Sigmoid colon (tissue), 7 donors: ENCODE measurements at places on chromosomes 5 and 9. TPM values are rescaled to one million over a fixed set of nuclear protein-coding genes. Genes with fewer than 3 reads are reported as not detected.

- H3K36me3 ChIP-seq: no peaks in the 10 kb centered on the region
- H3K27ac ChIP-seq: peak overlapping the region; percentile 84
- no peak overlapping the region for H3K4me3 ChIP-seq
- H3K4me1 ChIP-seq: peaks cover 89% of the 10 kb centered on the region
- no peaks in the 10 kb centered on the region for H3K27me3 ChIP-seq
Observed at GRCh38 chr5:173472164-173472563, 143.9 kb upstream of the STC2 start.

GRCh38 chr5:96404191-96404867 lies 28.7 kb downstream of the PCSK1 start:
- no peak for DNase-seq
- H3K4me1 ChIP-seq: no peaks in the 10 kb centered on the region
- no peaks in the 10 kb centered on the region for H3K36me3 ChIP-seq
- H3K27me3 ChIP-seq: no peaks in the 10 kb centered on the region
- H3K4me3 ChIP-seq: no peak overlapping the region

ST6GALNAC4 gene
- 27.7 TPM for total RNA-seq

- no peak for DNase-seq
- no peak overlapping the region for H3K4me3 ChIP-seq
- no peaks in the 10 kb centered on the region for H3K36me3 ChIP-seq
- H3K4me1 ChIP-seq: no peaks in the 10 kb centered on the region
- no peak overlapping the region for H3K27ac ChIP-seq
Observed at GRCh38 chr9:114691046-114691955, 9.3 kb upstream of the TEX48 start.

DDX46 gene
- total RNA-seq: 35.9 TPM

GRCh38 chr9:120344230-120344629 lies 235.7 kb downstream of the CDK5RAP2 start:
- H3K27ac ChIP-seq: no peak overlapping the region
- H3K4me1 ChIP-seq: no peaks in the 10 kb centered on the region
- no peaks in the 10 kb centered on the region for H3K36me3 ChIP-seq
- no peak for DNase-seq

DNA sequence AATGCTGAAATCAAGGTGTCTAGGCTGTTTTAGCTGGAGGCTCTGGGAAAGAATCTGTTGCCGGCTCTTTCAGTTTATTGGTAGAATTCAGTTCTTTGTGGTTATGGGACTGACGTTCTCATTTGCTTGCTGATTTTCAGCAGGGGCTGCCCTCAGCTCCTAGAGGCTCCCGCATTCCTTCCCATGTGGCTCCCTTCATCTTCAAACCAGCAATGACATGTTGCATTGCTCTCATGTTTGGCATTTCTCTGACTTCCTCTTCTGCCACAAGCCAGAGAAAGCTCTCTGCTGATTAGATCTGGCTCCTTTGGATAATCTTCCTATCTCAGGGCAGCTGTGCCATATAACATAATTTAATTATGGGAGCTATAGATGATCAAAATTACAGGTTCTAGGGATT lies 360.3 kb downstream of the LRRC70 start:
- H3K4me1 ChIP-seq: peaks cover 15% of the 10 kb centered on the region
- no peak overlapping the region for H3K27ac ChIP-seq
- H3K27me3 ChIP-seq: no peaks in the 10 kb centered on the region
- H3K36me3 ChIP-seq: no peaks in the 10 kb centered on the region
- DNase-seq: no peak
- H3K4me3 ChIP-seq: no peak overlapping the region

DNA sequence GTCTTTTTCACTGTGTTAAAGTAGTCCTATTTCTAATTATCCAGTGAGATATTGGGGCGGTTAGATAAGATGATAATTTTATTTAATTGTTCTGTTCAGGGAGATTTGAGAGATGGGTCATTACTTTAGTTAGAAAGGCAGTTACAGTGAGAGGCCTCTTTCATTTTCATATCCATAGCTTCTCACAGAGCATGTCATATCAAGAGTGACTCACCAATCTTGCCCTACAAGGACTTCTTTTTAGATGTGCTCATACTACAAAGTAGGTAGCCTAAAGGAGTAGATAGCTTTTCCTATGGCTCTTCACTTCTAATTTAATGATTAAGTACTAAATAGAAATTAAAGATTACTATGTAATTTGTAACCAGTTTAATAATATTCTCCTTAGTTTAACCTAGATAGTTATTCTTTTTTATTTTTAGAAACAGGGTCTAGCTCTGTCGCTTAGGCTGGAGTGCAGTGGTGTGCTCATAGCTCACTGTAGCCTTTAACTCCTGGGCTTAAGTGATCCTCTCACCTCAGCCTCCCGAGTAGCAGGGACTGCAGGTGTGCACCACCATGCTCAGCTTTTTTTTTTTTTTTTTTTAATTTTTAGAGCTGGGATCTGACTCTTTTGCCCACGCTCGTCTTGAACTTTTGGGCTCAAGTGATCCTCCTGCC lies 71.0 kb downstream of the FER start:
- no peaks in the 10 kb centered on the region for H3K27me3 ChIP-seq
- DNase-seq: no peak
- H3K27ac ChIP-seq: no peak overlapping the region
- H3K4me3 ChIP-seq: no peak overlapping the region

DNA sequence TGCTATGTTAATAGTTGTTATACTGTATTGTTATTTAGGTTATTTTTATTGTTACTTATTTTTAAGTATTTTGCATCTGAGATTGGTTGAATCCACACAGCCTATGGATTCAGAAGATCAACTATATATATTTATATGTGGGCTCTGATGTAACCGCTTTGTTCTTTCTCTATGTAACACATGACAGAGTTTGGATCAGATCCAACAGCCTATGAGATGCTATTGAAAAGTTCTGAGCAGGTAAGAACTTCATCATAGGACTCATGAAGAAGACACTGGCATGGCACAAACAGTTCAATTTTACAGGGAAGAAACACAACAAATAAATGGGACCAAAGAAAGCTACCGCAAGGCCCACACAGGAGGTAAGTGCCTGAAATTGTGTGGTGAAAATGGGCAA lies 93.4 kb downstream of the GNAQ start:
- H3K27ac ChIP-seq: no peak overlapping the region
- no peaks in the 10 kb centered on the region for H3K36me3 ChIP-seq
- no peaks in the 10 kb centered on the region for H3K4me1 ChIP-seq
- no peaks in the 10 kb centered on the region for H3K27me3 ChIP-seq
- no peak for DNase-seq

RNF180 gene
- 16.6 TPM for total RNA-seq

DNA sequence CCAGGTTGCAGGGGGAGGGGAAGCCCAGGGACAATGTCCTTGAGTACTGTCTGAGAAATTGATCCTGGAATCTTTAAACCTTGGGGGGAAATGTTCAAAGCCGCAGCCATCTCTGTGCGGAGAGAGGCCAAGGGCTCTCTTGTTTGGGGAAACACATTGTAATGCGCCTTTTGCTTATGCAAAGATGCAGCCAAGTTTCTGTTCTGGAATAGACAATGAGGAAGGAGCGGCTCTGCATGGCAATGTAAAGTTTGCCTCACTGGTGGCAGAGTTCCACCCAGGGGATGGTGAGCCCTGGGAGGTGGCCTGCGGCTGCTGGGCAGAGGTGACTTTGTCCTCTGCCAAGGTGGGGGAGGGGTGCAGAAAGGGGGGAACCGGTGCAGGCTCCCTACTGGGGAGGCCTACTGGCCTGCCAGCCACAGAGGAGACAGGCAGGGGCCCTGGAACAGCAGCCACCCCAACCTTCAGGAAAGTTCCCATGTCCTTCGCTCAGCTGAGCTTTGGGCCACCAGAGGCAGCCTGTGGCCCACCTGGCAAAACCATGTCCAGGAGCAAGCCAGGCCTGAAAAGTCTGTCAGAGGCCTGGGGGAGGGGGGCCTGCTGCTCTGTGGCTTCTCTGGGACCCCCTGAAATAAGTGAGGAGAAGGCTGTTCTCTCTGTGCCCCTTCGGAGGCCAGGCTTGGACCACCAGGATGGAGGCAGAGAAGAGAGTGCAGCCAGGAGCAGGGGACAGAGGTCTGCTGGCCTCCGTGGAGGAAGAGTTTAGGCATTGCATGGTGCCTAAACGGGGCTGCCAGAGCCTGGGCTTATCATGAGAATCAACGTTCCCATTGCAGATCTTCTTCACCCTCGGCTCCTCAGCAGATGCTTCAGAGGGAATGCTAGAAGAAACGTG lies 127.8 kb downstream of the ZNF354C start:
- no peaks in the 10 kb centered on the region for H3K27me3 ChIP-seq
- H3K4me1 ChIP-seq: no peaks in the 10 kb centered on the region
- H3K27ac ChIP-seq: no peak overlapping the region
- no peak for DNase-seq

- no peak for DNase-seq
- no peaks in the 10 kb centered on the region for H3K27me3 ChIP-seq
- H3K4me3 ChIP-seq: no peak overlapping the region
Observed at GRCh38 chr9:76215066-76215465, 179.2 kb downstream of the RFK start.

DNA sequence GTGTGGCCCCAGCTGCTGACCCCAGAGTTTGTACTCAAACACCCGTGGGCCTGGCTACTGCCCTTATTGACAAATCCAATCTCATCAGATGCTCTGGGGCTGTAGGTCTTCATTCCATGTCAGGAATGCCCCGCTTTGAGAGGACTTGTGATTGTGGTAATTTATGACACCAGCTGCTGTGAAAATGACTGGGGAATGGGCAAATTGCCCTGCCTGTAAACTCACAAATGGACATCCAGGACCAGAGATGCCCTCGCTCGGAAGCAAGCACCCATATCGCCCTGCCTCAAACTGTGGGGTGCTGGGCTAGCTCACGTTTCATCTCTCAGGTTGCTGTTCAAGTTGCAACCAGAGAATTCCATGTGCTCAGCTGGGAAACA lies 225.9 kb upstream of the MAP3K1 start:
- no peak overlapping the region for H3K27ac ChIP-seq
- H3K4me1 ChIP-seq: peaks cover 5% of the 10 kb centered on the region
- no peak for DNase-seq

- no peaks in the 10 kb centered on the region for H3K4me1 ChIP-seq
- H3K27me3 ChIP-seq: no peaks in the 10 kb centered on the region
- H3K36me3 ChIP-seq: no peaks in the 10 kb centered on the region
- H3K27ac ChIP-seq: no peak overlapping the region
Observed at GRCh38 chr9:122055701-122056100, 37.4 kb downstream of the TTLL11 start.

DNA sequence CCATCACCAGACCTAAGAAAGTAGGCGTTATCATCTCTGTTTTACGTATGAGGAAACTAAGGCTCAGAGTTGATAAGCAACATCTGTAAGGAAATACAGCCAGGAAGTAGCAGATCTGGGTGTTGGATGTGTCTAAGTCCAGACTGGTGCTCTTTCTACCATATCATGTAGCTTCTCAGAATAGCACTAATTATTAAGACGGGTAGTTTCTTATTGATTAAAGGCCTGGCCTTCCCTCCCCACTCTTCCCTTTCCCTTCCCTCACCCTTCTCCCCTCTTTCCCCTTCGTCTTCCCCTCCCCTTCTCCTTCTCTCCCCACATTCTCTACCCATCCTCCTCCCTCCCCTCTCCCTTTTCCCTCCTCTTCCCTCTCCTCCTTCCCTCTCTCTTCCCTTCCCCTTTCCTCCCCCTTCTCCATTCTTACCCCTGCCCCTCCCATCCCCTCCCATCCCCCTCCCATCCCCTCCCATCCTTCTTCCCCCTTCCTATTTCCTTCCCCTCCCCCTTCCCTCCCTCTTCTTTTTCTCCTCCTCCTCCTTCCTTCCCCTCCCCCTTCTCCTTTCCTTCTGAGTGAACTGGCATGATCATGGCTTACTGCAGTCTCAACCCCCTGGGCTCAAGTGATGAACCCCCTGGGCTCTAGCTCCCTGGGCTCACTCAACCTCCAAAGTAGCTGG lies 79.4 kb downstream of the SNX24 start:
- no peak overlapping the region for H3K4me3 ChIP-seq
- H3K4me1 ChIP-seq: no peaks in the 10 kb centered on the region
- no peaks in the 10 kb centered on the region for H3K36me3 ChIP-seq
- no peak overlapping the region for H3K27ac ChIP-seq

AFAP1L1 gene
- total RNA-seq: 8.2 TPM

- no peak for DNase-seq
- no peaks in the 10 kb centered on the region for H3K36me3 ChIP-seq
Observed at GRCh38 chr5:17412760-17413671, 85.0 kb upstream of the TAF11L2 start.

MCIDAS gene
- not detected for total RNA-seq

DNA sequence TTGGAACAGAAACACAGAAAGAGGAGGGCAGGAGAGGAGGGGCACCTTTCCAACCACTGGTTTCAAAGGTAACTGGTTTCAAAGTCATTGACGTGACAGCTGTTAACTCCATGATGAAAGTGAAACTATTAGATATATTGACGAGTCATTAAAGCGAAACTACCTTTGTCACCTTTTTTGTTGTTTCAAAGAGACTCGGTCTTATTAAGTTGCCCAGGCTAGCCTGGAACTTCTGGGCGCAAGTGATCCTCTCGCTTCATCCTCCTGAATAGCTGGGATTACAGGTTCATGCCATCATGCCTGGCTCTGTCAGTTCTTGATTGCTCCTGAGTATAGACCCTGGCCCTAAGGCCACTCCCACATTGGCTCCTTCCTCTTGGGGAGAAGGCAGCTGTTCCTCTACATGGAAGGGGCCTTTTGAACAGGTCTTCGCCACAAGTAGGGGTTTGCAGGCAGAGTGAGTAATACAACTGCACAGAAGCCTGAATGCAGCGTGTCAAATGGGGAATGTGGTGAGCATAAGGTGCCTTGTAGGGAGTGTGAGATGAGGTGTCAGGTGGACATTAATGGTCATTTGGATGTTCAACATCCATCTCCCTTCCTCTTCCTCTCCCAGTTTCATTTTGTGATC lies 3.4 kb upstream of the F12 start:
- H3K4me1 ChIP-seq: no peaks in the 10 kb centered on the region
- no peak overlapping the region for H3K27ac ChIP-seq
- H3K27me3 ChIP-seq: no peaks in the 10 kb centered on the region
- no peaks in the 10 kb centered on the region for H3K36me3 ChIP-seq

- H3K36me3 ChIP-seq: no peaks in the 10 kb centered on the region
- H3K27ac ChIP-seq: no peak overlapping the region
- peaks cover 7% of the 10 kb centered on the region for H3K4me1 ChIP-seq
- no peak for DNase-seq
- no peaks in the 10 kb centered on the region for H3K27me3 ChIP-seq
Observed at GRCh38 chr9:119801311-119801710, 432.1 kb upstream of the BRINP1 start.

AQP3 gene
- 4.4 TPM for total RNA-seq

KLHL9 gene
- total RNA-seq: 26.4 TPM

DNA sequence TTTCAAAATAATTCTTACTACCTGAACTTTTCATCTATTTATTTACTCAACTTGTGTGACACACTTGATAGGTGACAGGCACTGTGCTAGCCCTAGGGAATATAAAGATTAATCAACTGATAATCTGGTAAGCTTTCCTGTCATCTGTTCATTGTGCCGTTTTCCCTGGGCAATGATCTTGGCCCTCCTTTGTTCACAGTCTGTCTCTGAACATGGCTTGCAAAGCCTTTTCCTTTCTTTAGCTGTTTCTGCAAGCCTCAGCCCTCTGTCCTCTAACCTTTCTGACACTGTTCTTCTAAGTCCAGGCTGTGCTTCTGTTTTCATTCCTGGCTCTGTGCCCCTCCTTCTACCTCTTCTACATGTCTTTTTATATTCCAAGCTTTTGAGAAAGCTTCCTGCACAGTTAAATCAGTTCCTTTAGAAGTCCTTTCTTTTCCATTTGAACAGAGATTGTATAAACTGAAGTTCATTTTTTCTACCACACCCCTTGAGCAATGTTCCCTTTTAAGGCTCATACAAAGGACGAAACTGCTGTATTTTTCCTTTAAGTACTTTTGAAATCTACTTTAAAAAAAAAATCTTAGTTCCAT lies 803.0 kb upstream of the ZNF608 start:
- no peaks in the 10 kb centered on the region for H3K27me3 ChIP-seq
- H3K4me1 ChIP-seq: peaks cover 8% of the 10 kb centered on the region
- DNase-seq: no peak
- H3K27ac ChIP-seq: peak overlapping the region; percentile 16

GRCh38 chr9:3971391-3972082 lies 328.3 kb downstream of the GLIS3 start:
- H3K36me3 ChIP-seq: no peaks in the 10 kb centered on the region
- H3K4me1 ChIP-seq: no peaks in the 10 kb centered on the region
- DNase-seq: no peak
- no peaks in the 10 kb centered on the region for H3K27me3 ChIP-seq
